ENCODE measurements at places on chromosomes 3 and 15.

DNA sequence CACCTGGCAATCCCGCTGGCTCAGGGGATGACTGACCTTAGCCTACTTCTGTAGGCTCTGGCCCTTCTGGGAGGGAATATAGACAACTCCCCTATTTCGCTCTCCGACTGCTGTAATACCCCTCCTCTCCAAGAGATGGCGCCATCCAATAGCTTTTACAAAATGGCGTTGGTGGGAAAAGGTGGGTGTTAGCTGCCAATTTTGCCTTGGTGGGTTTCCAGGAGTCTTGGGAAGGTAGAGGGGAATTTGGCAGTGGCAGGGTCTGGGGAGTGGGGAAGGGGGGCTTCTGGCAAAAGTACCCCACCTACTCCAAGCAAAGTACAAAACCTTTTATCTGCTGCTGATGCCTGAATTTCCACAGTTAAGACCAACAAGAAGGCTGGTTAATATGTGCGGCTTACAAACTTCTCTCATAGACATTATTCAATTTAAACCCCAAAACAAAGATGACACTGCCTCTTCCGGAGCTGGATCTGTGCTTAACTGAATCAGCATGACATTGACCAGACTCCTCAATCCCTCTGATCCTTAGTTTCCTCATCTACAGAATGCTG lies 62.1 kb downstream of the RASGRF1 start:
- peak; percentile 30 for DNase-seq

DNA sequence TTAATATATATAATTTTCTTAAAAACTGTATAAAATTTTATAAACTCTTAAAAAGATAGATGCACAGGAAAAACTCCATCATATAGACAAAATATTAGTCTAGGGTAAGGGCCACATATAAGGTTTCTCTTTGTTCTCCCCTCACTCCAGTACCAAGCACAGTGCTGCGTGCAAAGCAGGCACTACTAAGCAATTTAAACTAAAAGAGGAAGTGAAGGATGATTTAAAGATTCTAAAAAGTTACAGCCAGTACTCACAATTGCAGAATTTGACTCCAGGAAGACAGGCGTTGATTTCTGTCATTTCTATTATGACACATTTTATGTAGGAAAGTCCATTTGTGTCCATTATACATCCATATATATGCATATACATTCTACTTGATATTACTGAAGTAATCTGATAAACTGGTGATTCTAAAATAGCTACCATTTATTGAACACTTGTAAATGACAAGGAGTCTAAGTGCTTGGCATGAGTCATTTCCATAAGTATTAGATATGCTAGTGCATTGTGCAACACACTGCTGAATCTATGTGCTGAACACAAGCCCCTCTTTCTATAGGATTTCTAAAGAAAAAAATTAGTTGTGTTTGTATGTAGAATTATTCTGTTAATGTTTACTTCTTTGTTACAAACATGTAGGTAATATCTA lies 785.5 kb upstream of the ARRDC4 start:
- no peak for DNase-seq

DNA sequence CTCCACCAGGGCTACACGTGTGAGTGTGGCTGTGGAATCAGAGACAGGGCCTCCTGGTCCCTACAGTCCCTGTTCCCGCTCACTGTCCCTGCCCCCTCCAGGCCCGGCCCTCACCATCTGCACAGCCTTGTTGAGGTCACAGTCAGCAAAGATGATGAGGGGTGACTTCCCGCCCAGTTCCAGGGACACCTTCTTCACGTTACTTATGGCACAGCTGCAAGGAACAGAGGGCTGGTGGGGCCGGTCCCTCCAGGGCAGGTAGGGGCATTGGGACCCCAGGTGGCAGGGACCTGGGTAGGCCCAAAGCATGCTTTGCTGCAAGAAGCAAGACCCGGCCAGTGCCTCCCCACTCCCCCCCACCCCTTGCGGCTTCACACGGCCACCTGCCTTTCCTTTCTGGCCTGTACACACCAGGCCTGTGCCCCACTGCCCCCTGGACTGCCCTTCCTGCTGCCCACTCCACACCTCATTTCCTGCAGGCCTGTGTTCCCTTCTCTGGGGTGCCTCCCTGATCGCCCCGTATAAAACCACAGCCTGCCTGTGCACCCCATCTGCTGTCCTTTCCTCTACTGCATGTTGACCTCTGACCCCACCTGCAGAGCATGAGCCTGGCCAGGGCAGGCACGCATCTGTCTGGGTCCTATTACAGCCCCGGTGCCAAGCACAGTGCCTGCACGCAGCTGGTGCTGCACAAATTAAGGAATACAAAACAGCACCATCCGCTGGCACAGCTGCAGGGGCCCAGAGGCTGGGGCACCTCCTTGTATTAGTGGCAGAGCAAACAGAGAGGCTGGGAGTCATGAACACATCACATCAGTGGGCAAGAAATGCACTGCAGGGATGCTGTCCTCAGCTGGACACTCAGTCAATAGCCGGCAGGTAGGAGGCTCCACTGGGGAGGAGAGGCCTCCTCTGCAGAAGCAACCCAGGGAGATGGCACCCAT lies 30.8 kb upstream of the SLC41A3 start:
- DNase-seq, result no peak

DNA sequence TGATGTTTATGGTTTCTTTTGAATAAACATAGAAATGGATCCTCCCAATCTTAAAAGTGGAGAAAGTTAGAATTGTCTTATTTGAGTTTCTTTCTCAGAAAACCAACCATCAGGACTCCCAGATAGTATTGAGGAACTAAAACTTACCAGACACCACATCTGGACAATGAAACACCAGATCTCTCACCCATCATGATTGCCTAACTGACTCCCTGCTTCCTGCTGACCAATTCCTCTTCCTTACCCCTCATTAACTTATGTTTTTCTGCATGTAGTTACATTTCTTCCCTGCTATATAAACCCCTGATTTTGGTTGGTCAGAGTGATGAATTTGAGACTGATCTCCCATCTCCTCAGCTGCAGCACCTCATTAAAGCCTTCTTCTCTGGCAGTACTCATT lies 242.0 kb upstream of the SETMAR start:
- no peak for DNase-seq

DNA sequence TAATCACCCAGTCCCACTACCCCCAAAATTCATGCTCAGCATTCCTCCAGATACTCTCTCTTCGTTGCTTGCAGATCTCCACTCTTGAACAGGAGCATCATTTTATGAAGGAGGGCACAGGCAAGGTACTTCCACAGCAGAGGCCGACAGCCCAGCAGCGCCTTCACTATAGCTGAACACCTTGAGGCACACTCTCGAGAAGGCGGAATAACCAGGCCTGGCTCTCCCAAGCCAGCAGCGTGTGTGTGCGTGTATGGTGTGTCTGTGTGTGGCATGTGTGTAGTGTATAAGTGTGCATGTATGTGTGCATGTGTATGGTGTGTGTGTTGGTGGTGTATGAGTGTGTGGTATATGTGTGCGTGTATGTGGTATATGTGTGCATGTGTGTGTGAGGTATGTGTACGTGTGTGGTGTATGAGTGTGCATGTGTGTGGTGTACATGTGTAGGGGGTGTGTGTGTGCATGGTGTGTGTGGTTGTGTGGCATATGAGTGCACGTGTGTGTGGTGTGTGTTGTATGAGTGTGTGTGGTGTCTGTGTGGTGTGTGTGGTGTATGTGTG lies 161.8 kb downstream of the XXYLT1 start:
- no peak for DNase-seq

DNA sequence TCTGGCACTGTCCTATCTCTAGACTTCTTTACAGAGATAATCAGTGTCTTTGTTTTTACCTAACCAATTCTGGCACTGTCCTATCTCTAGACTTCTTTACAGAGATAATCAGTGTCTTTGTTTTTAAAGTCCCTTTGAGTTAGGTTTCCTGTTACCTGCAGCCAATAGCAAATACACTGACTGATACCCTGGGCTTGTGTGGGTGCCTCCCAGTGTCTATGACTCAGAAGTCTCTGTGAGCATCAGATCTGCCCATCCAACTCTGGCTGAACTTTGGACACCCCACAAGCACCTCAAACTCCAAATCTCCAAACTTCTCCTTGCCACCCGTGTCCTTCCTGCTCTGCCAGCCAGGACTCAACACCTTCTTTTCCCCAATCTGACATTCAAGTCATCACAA lies 30.4 kb downstream of the SLC41A3 start:
- DNase-seq, result no peak

- no peak for DNase-seq
Measured at GRCh38 chr3:29092348-29092747, 188.5 kb upstream of the RBMS3 start.
